ENCODE measurements at places on chromosomes 6 and 20.

GRCh38 chr6:11773013-11773412 lies 5.6 kb downstream of the ADTRP start:
- no peak for DNase-seq

- DNase-seq, result no peak
Measured at GRCh38 chr6:13404228-13404891, 76.0 kb upstream of the TBC1D7 start.

DNA sequence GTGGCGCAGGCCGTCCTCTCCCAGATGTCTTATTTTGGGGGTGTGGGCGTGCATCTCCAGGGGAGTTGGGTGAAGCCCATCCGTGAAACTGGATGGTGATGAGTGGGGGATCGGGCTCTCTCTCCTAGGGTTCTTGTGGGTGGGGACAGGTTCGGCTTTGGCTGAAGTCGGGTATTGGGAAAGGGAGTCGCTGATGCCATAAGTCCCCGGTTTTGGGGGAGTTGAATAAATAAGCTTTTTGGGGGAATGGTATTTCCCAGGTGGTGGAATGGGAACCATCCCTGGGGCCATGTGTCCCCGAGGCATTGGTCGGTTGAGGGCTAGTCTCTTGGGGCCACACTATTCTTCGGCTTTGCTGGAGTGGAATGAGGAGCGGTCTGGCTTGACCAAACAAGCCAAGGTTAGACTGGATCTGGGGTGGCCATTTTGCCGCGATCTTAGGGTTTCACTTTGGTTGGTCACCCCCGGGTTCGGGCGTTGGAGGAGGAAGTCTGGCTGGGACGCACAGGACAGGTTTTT lies 481 bp downstream of the ZNF133 start:
- no peak for DNase-seq

- DNase-seq, result no peak
Measured at GRCh38 chr6:41200901-41201763, at the start of gene TREML2. TSS of gene TREML2 (minus strand) at chr6:41201149. CDS start at chr6:41201008, 141 bp downstream.

DNA sequence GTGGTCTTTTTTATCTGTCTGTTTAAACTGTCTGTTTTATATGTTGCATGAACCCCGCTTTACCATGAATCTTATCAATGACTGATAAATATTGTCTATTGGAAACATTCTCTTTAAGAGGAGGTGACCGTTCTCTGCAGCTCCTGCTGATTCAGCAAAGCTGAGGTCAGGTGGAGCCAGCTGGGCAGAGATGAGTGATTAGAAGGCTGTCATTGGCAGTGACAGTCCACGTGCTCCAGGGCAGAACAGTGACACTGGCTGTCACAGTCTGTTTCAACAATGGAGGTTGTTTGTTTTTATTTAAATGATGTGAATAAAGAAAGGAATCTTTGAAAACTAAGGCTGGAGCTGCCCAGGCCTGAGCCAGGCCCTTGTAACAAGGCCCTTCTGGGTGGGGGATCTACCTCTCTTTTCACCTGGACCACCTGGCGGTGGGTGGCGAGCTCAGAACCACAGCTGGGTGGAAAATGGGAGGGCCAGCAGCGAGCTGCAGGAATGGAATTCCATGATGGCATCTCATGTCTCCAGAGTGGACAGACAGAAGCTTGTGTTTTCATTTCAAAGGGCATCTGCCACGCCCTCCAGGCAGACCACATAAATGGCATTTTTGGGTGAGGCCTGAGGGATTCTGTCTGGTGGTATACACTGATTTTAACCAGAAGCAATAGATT lies 12.6 kb downstream of the SYNJ2 start:
- no peak for DNase-seq

- no peak for DNase-seq
Measured at GRCh38 chr20:37649017-37649416, 44.8 kb upstream of the CTNNBL1 start.

DNA sequence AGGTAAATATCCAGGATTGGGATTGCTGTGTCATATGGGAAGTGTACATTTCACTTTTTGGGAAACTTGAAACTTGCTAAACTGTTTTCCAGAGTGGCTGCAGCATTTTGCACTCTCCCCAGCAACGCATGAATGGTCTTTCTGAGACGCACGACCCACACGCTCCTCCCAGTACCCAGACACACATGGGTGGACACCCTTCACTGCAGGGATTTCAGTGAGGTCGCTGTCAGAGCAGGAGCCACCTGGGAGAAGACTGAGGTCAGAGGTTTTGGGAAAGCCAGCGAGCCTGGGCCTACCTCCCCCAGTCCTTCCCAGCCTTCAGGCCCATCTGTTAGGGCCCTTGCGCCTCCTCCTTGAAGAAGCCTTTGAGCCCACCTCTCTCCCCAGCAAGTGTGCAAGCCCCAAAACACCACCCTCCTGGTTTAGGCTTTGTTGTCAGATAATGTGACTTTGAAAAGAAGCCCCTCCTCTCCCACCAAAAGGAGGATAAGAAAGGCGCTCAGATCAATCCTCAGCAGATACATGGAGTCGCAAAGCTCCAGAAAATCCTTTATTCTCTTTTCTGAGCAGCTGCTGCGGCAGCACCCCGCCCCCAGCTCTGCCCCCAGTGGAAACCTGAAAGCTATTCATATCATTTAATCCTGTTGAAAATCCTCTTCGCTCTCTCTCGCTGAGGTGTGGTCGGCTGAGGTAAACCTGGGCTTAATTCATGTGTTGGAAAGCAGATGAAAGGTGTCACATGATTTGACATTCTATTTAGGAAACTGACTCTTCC lies 12.7 kb upstream of the JAG1 start:
- peak; percentile 46 for DNase-seq

DNA sequence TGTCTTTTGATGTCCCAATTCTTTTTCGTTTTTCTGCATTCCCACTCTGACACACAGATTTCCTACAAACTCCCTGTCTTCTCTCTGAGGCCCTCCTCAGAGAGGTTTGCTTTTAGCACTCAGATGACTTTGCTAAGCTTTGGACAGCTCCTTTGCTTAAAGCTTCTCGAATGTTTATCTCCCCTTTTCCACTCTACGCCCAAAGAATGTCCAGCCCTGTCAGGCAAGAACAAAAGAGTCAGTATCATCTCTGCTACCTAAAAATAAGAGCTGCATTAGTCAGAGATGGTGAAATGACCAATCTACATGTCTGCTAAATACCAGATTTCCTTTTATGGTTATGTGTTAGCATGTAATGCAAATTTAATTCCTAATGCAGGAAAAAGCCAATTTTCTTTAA lies 56.8 kb downstream of the PREP start:
- no peak for DNase-seq

- no peak for DNase-seq
Measured at GRCh38 chr6:152378169-152378568, 259.0 kb downstream of the SYNE1 start.

DNA sequence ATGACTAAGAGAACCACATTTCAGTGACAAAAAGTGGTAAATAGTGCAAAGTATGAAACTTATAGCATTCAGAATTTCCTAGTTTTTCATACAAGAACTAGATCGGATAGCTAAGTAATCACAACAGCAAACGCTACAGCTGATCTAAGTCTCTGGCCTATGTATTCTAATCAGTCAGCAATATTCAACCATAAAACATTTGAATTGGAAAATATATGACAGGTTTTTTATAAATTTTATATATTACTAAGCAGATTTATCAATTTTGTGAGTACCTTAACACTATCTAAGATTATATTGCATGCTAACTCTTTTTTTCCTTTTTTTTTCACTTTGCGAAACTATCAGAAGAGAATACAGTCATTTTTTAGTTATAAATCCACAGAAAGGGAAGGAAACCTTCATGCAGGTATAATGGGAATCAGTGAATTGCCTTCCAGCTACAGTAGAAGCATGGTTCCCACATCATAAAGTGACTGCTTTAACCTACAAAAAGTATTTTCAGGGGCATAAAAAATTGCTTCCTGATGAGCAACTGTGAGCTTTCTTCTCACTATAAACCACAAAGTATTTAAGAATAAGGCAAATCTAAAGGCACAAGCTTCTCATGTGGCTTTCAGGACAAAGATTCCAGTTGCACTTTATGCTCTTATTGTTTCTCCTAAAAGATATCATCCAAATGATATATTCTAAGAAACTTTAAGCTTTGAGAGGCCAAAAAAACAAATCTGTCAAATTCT lies 74.0 kb upstream of the GJE1 start:
- DNase-seq, result no peak

DNA sequence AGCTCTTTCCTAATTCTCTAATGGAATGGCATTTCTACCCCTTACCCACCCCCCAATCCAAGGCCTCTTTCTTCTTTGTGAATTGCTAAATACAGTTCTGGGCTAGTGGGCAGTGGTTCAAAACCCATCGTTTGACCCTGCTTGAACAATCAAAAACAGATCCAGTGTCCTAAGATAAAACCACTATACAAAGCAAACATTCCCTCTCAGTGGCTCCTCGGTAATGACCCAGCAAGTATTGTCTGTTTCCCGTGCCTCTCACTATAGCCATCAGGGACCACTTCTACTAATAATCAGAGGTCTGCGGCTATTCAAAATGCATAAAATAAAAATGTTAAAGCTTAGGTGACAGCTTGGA lies 143.5 kb upstream of the AKAP12 start:
- no peak for DNase-seq

- DNase-seq, result no peak
Measured at GRCh38 chr6:11734861-11735613, 43.6 kb downstream of the ADTRP start.

GRCh38 chr6:169956580-169956979 lies 205.2 kb downstream of the ERMARD start:
- DNase-seq, result no peak

DNA sequence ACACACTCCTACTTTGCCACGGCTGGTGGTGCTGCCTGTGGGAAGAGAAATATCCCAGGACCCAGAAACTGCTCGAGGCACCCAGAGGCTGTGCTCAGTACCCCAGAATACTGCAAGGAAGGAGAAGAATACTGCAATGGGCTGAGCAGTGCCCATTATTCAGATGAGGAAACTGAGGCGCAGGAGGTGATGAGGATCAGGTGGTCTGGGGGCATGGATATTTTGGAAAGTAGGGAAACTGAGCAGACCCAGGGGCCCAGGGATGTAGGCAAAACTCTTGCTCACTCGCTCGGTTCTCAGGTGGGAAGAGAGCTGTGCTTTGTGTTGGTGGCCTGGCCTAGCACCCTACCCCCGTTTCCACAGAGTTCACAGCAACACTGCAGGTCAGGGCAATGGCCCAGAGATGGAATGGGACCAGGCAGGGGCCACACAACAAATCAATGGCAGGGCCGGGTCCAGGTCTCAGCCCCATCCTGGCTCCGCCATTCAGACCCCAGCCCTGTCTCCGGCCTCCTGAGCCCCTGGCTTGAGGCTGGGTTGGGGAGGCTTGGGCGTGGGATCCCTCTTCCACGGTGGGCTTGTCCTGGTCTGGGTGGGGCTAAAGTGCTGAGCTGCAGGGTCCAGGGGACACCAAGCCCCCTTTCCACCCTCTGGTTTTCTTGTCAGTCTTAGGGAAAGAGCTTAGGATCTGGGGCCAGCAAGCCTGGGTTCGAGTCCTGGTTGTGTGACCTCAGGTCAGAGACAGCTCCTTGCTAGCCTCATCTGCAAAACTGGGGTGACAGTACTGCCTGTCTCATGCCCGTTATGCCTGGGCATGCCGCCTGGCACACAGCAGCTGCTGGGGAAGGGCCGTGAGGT lies 33.9 kb downstream of the SUN5 start:
- DNase-seq, result no peak

DNA sequence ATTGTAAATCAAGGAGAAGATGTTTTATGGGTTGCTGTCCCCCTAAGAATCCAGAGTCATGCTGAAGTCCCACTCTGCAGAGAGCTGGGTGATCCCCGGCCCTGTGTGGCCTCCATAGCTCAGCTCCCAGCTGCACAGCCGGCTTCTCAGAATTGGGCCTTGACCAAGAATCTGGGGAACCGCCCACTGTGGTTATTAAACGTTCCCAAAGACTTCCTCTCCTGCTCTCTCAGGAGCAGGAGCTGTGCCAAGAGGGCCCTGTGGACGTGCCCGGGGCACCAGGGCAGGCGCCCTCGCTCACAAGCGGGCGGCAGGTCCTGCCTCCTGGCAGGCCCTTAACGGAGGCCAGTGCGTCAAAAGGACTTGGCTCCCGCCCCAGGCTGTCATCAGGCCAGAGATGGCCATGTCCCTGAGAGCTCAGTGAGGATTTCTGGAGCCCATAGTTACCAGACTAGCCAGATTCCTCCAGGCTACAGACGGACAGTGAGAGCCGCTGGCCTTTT lies 30.4 kb downstream of the ZC3H12D start:
- DNase-seq, result peak; percentile 56

GRCh38 chr6:157763904-157764177 lies 59.2 kb upstream of the SNX9 start:
- DNase-seq, result no peak

DNA sequence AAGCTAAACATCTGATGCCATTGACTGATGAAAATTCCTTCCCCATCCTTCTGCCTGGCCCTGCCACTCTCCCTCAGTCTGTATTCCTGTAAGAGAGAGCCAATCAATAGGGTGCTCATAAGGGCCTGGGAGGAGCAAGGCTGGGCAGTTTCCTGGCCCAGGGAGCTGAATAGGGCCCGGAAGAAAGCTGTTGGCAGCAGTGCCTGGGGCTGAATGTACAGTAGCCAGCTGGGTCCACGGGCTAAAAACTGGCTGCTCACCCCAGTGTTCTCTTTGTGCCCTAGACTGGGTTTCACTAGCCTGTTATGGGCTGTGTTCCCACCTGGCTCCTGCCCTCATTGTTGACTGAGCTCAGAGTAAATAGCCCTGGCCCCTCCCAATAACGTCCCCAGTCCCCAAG lies 1.7 kb upstream of the WFDC2 start:
- no peak for DNase-seq

DNA sequence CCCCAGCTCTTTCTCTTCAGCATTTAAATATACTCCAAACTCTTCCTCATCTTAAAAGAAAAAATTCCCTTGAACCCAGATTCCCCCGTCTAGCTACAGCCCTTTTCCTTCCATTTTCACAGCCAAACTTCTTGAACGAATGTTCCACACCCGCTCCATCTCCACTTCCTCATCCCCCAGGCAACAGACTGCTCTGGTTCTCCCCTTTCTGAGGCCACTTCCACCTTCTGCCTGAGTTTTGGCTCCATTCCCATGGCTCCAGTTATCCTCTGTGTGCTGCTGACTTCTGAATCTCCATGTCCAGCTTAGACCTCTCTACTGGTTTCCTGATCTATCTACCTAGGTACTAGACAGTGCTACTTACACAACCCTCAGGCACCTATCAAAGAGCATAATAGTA lies 106.4 kb downstream of the RALGAPA2 start:
- no peak for DNase-seq

DNA sequence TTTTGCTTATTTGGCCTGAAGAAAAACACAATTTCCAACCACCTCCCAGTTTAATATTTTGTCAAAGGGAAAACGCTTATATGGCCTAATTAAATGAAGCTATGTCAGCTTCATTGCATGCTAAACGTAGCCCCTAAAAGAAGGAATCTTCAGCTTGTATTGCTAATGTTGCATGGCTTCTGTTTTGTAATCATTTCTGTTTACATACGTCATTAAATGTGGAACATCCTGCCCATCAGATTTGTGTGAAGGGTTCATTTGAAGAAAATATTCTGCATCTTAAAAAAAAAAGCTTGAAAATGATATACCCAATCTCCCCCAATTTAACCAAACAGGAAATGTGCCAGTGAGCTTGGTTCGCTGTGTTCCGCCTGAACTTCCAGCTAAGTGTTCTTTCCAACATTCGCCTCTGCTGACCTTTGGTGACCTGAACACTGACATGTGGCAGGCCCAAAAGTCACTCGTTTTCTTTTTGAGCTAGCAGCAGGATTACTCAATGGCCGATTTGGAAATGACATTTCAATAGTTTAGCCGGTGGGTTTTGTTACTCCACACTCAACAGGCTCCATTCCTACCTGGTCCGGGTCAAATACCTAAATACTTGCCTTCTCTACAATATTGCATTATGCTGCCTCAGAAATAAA lies 12.7 kb upstream of the SIRT5 start:
- no peak for DNase-seq

Data from right kidney (tissue), 9 donors.